Adipocyte (in vitro differentiated cells): ENCODE measurements at places on chromosomes 12 and 14.
A peak's percentile ranks its signal among the peaks of the same experiment; 100 is the strongest.

DNA sequence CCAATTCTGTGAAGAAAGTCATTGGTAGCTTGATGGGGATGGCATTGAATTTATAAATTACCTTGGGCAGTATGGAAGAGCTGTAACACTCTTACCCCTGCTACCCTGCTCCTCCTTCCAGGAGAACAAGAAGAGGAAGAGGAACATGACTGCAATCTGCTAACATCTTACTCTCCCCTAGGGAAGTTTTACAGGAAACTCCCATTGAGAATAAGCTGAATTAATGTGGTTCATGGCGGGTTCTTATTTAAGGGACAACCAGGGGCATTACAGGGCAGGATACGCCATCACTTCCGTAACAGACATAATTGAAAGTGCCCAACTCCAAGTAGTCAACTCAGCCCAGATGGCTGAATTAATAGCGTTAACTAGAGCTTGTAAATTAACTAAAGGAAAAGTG is 9.4 kb upstream of the PSMC1 start:
- no peak for DNase-seq

GRCh38 chr12:9906873-9907272 is 25.3 kb downstream of the CLEC2A start:
- no peak for DNase-seq

DNA sequence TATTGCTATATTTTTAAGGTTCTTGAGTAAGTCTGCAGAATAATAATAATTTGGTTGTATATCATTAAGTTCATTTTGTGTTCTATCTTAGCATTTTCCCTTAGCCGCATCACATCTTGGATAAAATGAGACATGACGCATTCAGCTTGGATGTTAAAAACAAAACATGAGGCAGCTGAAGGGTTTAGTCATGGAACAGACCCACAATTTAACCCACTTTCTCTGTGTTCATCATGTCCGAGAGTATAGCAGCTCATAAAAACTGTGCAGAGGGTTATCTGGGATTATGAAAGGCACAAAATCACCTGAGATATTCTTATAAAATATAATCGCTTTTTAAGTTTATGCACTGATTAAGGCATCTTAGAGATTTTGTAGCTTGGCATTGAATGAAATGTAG is 219.3 kb downstream of the TRHDE start:
- peak; percentile 63 for DNase-seq

DNA sequence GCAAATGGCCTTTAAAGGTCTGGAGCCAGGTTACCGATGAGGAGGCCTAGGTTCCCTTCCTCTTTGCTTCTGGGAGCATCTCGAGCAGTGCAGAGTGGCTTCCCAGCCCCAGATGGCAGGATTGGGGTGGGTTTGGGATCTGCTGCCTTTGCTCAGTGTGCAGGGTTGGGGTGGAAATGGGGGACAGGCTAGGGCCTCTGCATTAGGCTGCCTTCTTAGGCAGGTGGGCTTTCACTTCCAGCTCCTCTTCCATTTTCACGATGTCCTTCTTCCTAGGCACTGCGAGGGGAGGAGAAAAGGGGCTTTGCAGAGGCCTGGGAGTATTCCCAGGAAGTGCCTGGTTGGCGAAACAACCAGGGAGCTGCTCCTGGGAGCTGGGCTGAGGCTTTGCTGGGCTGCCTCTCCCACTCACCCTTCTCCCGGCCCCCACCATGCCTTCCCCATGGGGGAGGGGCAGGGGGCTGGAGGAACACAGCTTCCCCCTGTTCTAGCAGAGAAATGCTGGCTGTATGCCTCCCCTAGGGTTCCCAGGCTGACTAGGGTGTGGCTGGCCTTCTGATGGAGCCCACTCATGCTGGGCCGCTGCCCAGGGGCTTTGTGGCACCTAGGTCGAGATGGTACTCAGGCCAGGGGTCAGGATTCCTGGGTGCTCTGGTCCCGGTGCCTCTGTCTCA is 2.4 kb downstream of the NR4A1 start:
- DNase-seq: no peak

- no peak for DNase-seq
Measured at GRCh38 chr14:42490536-42490935, 883.9 kb downstream of the LRFN5 start.

DNA sequence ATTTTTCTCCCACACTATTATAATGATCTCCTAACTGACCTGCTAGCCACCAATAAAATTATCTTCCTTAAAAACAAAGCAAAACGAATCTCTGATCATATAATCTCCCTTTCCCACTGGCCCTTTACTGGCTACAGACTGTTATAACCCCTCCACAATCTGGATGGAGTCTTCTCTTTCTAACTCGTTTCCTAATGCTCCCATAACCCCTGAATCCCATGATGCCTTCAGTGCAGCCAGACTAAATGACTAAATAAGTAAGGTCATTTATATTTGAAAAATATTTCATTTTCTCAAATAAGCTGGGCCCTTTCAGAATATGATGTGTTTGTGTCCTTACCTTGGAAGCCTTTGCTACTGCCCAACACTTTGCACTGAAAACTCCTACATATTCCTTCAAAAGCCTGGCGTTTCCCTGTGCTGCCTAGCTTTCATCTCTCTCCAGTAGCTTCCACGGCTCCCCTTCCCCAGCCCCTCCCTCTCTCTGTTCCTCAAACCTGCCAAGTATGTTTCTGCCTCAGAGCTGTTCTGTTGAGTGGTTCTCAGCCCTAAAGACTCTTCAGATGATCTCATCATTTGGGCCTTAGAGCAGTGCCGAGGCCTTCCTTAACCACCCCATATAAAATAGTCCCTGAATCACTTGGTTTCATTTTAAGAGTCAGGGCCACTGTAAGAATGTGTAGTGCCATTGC is 91.7 kb downstream of the MYRFL start:
- DNase-seq: peak; percentile 19
